C1 segment of cervical spinal cord (tissue), 14 donors: ENCODE measurements at places on chromosomes 11 and 22.

GRCh38 chr11:128507936-128508335 is 79.4 kb downstream of the ETS1 start:
- DNase-seq: no peak

DNA sequence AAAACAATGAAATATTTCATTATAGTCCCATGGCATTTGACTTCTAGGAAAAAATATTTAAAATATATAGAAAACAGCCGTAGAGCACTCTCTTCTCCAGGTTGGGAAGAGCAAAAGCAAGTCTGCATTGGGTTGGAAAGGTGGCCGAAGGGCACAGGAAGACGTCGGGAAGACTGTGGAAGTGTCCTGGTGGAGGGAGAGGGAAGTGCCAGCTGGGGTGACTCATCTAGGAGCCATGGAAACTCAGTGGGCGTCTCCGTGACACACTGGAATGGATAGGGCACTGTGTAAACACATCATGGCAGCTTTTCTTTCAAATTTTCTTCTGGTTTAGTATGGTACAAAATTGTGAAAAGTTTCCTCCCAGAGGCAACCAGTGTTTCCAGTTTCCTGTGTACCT is 12.7 kb downstream of the GTPBP1 start:
- no peak for DNase-seq

DNA sequence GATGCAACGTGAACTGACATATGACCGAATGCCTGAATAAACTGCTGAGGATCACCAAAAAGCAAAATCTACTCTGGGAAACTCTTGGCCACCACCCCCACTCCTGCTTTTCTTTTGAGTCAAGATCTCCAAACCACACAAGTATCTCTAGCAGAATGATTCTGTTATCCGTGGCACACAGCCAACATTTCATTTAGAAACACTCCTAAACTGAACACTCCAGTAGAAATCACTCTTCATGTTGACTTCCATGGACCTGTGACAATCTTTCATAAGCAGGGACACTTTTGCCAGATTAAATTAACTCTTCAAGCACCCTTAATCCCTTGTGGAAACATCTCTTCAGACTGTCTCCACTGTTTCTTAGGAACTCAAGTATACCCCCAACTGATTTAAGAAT is 44.4 kb downstream of the VSIG10L2 start:
- no peak for DNase-seq

- DNase-seq: no peak
These were observed at the start of gene PAMR1 for GRCh38 chr11:35525501-35526175. Gene PAMR1, minus strand, starts transcription at chr11:35525616. Its CDS starts 31 bp downstream, at chr11:35525585.

DNA sequence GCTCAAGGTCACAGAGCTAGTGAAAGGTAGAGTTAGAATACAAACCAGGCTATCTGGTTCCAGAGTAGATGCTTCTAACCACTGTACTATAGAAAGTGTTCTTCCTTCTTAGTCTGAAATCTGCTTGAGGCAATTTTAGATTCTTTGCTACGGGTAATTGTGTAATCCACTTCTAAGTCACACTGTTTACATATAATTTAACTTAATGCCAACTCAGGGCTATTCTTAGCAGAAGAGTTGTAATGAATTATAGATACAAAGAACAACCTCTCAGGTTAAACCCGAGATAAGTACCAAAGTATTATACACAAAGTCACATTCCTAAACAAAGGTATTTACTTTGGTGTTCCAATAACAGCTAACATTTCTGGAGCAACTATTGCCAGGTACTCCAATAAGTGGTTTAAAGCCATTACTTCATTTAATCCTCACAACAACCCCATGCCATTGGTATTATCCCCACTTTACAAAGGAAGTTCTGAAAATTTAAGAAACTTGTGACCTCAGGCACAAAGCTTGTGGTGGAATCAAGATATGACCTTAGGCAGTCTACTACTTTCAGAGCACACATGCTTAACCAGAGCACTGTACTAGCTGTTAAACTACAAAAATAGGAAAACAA is 31.1 kb upstream of the DDI1 start:
- DNase-seq: no peak

- DNase-seq: no peak
These were observed 19.4 kb downstream of the SDHD start for GRCh38 chr11:112106070-112106469.

DNA sequence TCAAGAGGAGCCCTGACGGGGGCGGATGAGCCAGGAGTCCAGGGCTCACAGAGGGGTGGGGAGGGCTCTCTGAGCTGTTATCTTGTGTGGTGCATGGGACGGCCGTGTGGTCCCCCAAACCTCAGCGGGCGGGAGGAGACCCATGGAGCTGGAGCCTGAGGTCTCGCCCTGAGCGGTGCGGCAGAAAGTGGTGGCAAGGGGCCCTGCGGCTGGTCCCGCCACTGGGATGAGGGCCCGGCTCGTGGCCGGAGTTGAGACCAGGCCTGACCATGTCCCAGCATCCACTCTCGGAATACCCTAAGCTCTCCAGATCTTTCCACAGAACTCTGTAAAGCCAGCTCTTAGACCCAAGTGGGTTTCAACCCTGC is 22.6 kb upstream of the TTLL12 start:
- DNase-seq: no peak

DNA sequence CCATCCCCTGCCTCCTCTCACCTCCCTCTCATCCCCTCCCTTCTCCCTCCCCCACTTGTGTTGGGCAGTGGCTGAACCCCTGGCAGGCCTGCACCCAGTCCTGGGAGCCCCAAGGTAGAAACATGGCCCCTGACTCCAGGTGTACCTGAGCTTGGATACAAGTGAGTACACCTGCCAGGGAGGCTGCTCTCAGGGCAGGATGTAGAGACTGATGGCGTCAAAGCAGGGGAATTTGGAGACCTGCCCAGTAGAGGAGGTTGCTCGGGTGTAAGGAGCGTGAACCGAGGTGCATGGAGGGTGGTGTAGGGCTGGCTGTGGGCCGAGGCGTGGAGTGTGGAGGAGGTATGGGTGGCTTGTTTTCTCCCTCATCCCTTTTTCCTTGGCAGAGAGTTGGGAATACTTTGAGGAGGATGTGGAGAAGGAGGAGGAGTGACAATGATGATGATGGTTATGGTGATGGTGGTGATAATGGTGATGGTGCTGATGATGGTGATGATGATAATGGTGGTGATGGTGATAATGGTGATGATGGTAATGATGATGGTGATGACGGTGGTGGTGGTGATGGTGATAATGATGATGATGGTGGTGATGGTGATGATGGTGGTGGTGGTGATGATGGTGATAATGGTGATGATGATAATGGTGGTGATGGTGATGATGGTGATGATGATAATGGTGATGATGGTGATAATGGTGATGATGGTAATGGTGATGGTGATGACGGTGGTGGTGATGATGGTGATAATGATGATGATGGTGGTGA is 12.3 kb downstream of the MRGPRG start:
- no peak for DNase-seq

- DNase-seq: no peak
These were observed 519.6 kb downstream of the NTM start for GRCh38 chr11:131889760-131890581.

- no peak for DNase-seq
These were observed 86.1 kb upstream of the PARVA start for GRCh38 chr11:12291313-12291712.

- DNase-seq: no peak
These were observed 25.1 kb downstream of the RSPH14 start for GRCh38 chr22:23116506-23117263.

DNA sequence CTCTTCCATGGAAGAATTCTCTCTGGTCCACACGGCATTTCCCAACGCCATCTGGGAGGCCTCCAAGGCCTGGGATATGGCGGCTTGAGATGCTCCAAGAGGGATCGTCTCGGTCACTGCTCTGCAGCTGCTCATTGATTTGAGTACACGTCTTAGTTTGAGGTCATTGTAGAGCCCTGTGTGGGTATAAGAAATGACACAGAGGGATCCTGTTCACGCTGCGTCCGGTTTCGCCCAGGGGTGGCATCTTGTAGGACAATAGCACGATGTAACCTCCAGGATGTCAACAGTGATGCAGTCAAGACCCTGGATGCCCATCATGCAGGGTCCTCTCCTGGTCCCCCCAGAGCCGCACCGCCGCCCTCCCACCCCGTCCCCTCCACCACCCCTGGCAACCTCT is 564.6 kb downstream of the BRD1 start:
- no peak for DNase-seq

- DNase-seq: no peak
These were observed 35.2 kb downstream of the SOX6 start for GRCh38 chr11:16321148-16321547.

- DNase-seq: no peak
These were observed 7.8 kb downstream of the SIPA1 start for GRCh38 chr11:65645710-65646109.

DNA sequence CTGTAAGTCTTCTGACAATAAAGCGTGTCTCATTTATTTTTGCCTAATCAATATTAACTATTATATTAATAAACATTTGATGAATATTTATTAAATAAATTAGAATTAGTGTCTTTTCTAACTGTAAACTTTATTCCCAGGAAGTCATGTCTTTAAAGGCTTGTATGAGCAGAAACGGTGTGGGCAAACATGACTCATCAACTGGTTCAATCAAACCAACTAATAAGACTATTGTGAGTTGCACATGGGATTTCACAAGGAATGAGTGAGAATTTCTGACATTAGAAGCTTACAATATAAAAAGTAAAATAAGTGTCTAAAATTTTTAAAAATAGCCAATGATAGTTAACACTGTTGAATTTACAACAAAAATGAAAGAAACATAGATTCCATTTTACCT is 259.2 kb upstream of the CTSC start:
- no peak for DNase-seq

DNA sequence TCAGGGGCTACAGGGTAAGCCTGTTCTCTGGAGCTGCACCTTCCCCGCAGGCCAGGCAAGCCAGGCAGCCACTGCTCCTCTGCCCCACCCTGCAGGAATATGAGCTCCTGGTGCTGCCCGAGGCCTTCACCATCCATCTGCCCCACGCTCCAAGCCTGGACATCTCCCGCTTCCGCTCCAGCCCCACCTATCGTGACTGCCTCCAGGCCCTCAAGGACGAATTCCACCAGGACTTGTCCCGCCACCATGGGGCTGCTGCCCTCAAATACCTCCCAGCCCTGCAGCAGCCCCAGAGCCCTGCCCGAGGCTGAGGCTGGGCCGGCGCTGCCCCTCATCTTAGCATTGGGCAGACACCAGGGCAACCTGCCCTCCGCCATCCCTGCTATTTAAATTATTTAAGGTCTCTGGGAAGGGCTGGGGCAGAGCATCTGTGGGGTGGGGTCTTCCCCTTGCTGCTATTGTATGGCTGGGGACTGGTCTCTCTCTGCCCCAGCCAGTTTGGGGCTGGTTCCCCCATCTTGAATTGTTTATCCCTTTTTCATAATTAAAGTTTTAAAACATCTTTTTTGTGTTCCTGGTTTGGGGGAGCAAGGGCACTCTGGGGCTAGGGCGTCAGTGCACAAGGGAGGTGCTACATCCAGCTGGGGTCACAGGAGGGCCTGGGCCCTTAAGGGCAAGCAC is 6.2 kb downstream of the LARGE2 start:
- DNase-seq: no peak

- no peak for DNase-seq
These were observed 158.7 kb downstream of the ST3GAL4 start for GRCh38 chr11:126514061-126514693.

- no peak for DNase-seq
These were observed 36.2 kb downstream of the TXN2 start for GRCh38 chr22:36445158-36445668.

- DNase-seq: no peak
These were observed 220.5 kb upstream of the CADM1 start for GRCh38 chr11:115724666-115725065.

DNA sequence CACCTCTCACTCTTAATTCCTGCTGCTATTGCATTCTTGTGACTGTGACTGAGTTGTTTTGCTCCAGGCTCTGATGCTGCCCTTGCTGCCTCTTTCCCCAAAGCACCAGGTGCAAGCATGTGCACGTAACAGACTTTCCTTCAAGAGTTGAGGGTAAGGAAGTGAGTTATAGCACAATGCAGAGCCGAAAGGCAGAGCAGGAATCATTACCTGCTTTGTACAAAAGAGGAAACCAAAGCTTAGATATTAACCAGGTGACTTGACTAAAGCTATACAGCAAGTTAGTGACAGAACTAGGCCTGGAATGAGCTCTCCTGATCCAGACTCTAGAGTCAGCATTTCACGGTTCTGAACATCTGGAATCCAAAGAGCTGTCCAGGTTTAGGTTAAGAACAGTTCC is 33.6 kb downstream of the NEU3 start:
- no peak for DNase-seq

- no peak for DNase-seq
These were observed 17.5 kb downstream of the RGL4 start for GRCh38 chr22:23708270-23708669.

- no peak for DNase-seq
These were observed 24.4 kb downstream of the MRGPRG start for GRCh38 chr11:3194016-3194816.

- no peak for DNase-seq
These were observed 123.4 kb downstream of the SWAP70 start for GRCh38 chr11:9787260-9787659.

GRCh38 chr11:29343465-29344333 is 673.1 kb downstream of the KCNA4 start:
- peak; percentile 43 for DNase-seq

- no peak for DNase-seq
These were observed 4.2 kb downstream of the USP2 start for GRCh38 chr11:119377112-119377901.

DNA sequence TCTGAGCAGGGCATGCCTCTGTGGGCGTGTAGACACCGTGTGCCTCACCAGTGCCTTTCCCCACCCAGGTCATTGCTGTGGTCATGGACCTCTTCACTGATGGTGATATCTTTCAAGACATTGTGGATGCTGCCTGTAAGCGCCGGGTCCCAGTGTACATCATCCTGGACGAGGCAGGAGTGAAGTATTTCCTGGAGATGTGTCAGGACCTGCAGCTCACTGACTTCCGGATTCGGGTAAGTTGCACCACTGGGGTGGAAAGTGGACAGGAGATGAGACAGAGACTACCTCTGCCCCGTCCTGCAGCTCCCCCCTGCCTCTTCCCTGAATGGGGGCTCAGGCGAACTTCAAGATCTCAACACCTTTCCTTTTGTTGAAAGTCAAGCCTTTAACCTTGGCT is 24.3 kb downstream of the FAM83F start:
- no peak for DNase-seq

- no peak for DNase-seq
These were observed 85.3 kb upstream of the SYT13 start for GRCh38 chr11:45371251-45372115.
